GM23248 (cell line): ENCODE measurements at places on chromosomes 7 and 10. TPM values are rescaled to one million over a fixed set of nuclear protein-coding genes. Genes with fewer than 3 reads are reported as not detected.
A peak's percentile ranks its signal among the peaks of the same experiment; 100 is the strongest.

The SERPINE1 gene
- 1,900 and 2,000 TPM in 2 replicates for total RNA-seq

DNA sequence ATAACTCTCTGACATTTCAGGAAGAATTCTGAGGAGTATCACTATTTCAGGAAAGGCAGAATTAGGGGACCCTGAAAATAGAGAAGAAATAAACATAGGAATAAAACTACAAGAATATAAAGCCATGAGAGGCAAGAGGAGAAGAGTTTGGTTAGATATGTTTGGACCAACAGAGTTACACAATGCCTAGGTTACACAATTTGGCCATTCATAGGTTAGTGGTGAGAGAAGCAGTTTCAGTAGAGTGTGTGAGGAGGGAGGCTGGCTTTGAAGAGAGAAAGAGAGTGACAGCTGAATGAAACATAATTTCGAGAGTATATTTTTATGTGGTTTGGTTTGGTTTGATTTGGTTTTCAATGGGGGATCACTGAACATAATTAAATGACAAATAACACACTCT lies 783.2 kb upstream of the LRRN3 start:
- no peaks in the 10 kb centered on the region for H3K27me3 ChIP-seq
- no peaks in the 10 kb centered on the region for H3K4me1 ChIP-seq
- H3K4me3 ChIP-seq: no peak overlapping the region

DNA sequence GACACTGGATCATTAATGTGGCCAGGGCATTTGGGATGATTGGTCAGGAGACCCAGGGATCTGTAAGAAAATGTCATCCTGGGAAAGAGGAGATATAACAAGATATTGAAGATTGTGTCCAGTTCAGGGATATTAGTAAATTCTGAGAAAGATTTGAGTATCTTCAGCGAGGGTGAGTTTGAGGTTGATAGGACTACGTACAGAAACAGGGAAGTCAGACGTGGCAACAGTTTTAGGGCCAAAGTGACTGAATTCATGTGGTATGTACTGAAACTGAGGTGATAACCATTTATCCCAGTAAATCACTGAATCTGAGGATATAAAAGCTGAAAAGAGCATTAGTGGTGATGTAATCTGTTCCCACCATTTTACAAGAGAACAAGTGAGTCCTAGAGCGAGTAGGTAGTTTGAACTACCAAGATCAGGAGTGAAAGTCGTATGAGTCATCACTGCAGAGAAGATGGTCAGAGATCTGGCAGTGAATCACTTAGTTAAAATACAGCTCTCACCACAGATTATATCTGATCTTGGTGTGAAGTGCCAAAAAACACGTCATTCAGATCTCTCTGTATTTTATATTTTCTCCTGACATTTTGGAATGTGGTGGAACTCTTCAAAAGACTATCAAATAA lies 220.5 kb downstream of the CDK14 start:
- H3K4me1 ChIP-seq: peaks cover 22% of the 10 kb centered on the region
- peak overlapping the region; percentile 56 for H3K27ac ChIP-seq
- no peaks in the 10 kb centered on the region for H3K36me3 ChIP-seq
- H3K27me3 ChIP-seq: no peaks in the 10 kb centered on the region
- peak; percentile 99 for DNase-seq

DNA sequence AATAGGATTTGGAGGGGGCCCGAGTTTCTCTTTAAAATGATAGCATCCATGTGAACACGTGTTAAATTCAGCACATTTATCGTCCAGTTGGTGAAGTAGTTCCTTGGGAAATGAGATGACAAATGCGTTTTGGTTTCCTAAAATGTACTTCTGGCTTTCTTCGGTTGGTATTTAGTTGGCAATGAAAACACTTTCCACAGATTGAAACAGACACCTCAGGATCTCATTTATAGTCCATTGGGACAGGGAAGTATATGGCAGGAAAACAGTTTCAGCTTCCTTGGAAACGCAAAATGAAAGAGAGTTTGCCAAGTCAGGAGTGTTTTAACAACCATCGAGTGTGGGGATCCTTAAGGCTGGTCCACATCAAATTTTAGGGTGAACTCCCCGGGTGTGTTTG lies 19.4 kb upstream of the LYZL1 start:
- DNase-seq: no peak
- H3K27ac ChIP-seq: no peak overlapping the region
- H3K4me3 ChIP-seq: no peak overlapping the region
- H3K36me3 ChIP-seq: no peaks in the 10 kb centered on the region
- H3K27me3 ChIP-seq: no peaks in the 10 kb centered on the region; the same call in 1 of the 2 replicates

DNA sequence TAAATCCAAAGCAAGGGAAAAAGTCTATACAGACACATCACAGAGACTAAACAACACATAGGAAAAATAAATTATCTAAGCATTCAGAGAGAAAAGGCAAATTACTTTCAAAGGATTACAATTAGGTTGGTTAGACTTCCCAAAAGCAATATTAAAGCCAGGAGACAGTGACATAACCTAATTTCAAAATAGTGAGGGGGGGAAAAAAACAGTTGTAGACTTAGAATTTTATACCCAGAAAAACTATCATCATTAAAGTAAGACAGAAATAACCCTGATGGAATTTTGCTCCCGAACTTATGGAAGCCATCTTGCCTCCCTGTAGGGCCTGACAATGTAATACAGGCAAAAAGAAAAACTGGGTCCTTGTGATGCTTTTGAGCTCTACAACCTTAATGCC lies 18.4 kb downstream of the CRPPA start:
- no peaks in the 10 kb centered on the region for H3K36me3 ChIP-seq
- H3K4me1 ChIP-seq: no peaks in the 10 kb centered on the region
- H3K27me3 ChIP-seq: no peaks in the 10 kb centered on the region
- H3K4me3 ChIP-seq: no peak overlapping the region

DNA sequence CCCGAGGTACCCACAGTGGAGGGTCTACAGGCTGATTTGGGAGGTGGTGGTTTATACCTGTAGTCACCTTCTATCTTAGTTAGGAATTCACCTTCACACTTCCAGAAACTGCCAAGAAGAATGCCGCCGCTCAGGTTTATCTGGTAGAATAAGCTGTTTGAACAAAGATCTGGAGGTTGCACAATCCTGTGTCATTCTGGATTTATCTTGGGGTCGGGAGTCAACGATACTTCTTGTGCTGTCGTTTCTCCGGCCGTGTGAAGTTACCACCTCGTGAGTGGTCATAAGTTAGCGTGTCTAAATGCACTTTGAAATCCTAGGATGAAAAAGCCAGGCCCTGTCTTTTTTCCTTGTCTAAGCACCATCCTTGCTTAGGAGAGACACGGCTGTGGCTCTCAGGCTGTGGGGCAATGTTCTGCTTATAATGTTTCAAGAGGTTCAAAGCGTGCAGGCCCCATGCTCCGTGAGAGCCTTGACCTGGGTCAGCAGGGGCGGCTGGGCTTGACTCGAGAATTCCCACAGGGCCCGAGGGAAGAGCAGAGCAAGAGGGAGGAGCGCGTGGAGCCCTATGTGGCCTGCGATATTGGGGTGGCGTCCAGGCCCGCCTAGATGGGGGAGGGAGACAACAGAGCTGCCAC lies 35.5 kb downstream of the GRIFIN start:
- peaks cover 14% of the 10 kb centered on the region for H3K4me1 ChIP-seq
- H3K4me3 ChIP-seq: no peak overlapping the region
- DNase-seq: no peak
- H3K27ac ChIP-seq: no peak overlapping the region
- H3K27me3 ChIP-seq: no peaks in the 10 kb centered on the region
